ENCODE measurements at places on chromosomes 6 and 20. TPM values are rescaled to one million over a fixed set of nuclear protein-coding genes. Genes with fewer than 3 reads are reported as not detected.

DNA sequence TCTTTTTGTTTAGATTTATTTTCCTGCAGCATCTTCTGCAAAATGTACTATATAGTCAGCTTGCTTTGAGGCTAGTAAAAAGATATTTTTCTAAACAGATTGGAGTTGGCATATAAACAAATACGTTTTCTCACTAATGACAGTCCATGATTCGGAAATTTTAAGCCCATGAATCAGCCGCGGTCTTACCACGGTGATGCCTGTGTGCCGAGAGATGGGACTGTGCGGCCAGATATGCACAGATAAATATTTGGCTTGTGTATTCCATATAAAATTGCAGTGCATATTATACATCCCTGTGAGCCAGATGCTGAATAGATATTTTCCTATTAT lies 3.2 kb downstream of the FOXC1 start:
- DNase-seq = no peak

TRIM31 gene
- total RNA-seq = 0.62 TPM

DNA sequence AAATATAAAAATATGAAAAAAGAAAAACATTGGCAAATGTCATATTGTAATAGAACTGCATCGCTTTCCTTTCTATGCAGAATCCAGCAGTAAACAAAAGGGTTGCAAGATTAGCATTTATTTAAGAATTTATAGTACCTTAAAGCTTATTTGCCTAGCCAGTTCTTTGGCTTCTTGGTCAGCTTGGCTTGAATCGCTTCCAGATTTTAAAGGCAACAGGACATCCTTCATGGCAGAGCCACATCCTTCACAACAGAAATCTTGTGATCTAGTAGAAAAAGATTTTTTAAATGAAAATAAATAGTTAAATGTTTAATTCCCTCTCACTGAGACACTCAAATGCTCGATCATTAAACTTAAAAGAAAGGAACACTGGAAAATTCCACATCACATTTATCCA lies 17.4 kb downstream of the UBE2J1 start:
- DNase-seq = no peak

DNA sequence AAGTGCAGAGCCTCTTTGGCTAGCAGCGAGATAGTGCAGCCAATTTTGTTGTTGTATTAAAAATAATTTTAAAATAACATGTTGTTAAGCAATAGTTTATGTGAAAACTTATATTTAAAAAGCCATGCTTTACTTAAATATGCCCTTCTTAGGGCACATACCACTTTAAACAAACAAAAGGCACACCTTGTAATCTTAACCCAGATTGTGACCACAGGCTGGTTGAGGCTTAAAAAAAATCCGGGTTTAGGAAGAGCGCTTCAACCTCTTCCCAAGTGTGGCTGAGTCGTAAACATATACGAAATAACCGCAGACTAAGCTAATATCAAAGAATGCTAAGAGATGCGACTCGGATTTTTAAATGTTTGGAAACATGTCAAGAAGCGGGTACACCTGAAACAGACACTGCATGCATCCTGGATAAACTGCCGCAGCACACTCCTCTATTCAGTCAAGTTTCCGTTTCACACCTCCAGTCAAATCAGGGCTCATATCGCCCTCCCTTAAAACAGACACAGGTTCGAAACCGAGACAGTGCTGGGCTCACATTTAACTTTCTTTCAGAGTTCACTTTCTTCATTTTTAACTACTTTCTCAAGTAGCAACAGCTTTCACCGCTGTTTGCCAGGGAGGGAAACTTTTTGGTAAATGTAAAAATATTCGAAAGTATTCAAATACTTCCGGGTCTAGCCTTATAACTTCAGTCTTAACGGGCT lies 1.5 kb downstream of the DEK start:
- DNase-seq = no peak

TRERF1 gene
- total RNA-seq = 5.6 TPM

LTB gene
- total RNA-seq = 10.0 TPM
